ENCODE measurements at places on chromosomes 7 and 10.

DNA sequence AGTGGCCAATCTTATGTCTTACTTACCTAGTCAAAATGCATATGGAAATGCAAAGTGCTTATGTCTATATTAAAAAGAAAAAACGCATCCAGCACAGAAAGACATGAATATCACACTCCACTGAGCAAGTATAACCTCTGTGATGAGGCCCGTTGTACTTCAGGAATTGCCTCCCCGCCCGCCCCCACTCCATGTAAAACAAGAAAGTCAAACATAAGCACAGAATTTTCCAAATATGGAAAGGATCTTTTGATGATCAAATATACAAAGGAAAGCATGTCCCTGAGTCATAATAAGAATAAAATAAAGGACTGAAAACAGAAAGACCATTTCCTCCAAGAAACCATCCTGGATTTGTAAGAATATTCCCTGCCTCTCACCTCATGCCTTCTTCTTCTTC, 229.1 kb downstream of the BAMBI start:
- H3K4me1 ChIP-seq: no peaks in the 10 kb centered on the region
- H3K27me3 ChIP-seq: no peaks in the 10 kb centered on the region
- H3K36me3 ChIP-seq: no peaks in the 10 kb centered on the region
- DNase-seq: no peak
- H3K27ac ChIP-seq: no peak overlapping the region
- H3K4me3 ChIP-seq: no peak overlapping the region

DNA sequence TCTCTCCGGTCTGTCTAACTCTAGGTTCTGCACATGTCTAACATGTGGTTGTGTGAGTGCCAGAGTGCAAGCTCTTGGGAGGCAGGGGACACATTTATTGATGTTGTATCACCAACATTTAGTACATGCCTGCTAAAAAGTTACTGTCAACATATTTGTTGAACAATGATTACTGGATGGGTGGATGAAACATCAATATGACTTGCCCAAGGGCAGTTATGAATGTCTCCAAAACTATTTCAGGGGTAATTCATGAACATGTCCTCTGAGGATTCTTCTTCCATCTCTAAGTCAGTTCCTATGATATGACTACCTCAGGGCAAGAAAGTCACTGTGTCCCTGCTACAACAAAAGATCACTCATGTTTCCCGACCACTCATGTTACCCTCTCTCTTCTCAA, 91.3 kb upstream of the STEAP1B start:
- no peak for DNase-seq
- H3K27ac ChIP-seq: no peak overlapping the region
- H3K4me1 ChIP-seq: peaks cover 13% of the 10 kb centered on the region
- H3K36me3 ChIP-seq: no peaks in the 10 kb centered on the region
- H3K4me3 ChIP-seq: no peak overlapping the region

GRCh38 chr7:37916673-37917660, at the start of gene SFRP4:
Gene SFRP4 (minus strand): TSS chr7:37916817. CDS start chr7:37916537, 280 bp downstream.
- H3K4me1 ChIP-seq: peaks cover 7% of the 10 kb centered on the region
- H3K36me3 ChIP-seq: no peaks in the 10 kb centered on the region
- H3K27ac ChIP-seq: no peak within 1 kb of the TSS
- DNase-seq: no peak

- no peak for DNase-seq
- no peak overlapping the region for H3K4me3 ChIP-seq
- no peaks in the 10 kb centered on the region for H3K36me3 ChIP-seq
- no peak overlapping the region for H3K27ac ChIP-seq
- H3K27me3 ChIP-seq: no peaks in the 10 kb centered on the region
Observed at GRCh38 chr7:122858320-122858719, 27.9 kb downstream of the CADPS2 start.

DNA sequence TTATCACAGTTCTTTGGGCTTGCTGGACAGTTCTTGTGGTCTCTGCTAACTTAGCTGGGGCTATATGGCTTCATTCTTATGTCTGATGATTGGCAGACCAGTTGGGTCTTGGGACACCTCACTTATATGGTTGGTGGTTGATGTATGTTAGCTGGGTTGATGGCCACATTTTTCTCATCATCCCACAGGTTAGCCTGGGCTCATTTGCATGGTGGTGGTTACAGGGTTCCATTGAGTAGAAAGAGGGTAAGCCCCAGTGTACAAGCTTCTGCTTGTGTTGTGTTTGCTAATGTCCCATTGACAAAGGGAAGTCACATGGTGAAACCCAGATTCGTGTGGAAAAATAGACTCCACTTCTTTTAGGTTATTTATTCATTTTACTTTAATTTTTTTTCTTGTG, 40.6 kb downstream of the TMEM60 start:
- peaks cover 18% of the 10 kb centered on the region for H3K4me1 ChIP-seq
- peaks cover 1% of the 10 kb centered on the region for H3K36me3 ChIP-seq
- DNase-seq: no peak
- peak overlapping the region; percentile 11 for H3K27ac ChIP-seq

DNA sequence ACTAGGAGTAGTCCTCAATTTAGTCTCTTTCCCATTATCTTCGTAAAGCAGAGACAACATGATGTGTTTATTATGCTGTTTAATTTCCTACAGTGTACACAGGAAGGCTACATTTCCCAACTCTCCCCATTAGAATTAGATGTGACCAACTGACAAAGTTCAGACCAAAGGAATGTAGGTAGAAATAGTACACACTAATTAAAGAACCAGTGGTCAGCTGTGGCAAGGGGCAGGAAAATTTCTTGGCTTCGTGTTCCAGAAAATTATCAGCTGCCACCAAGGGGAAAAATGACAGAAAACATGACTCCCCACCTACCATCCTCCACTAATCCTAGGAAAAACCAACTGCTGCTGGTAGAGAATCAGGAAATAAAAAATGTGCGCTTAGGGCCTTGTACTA, 125.6 kb downstream of the PPP1R3A start:
- no peaks in the 10 kb centered on the region for H3K36me3 ChIP-seq
- H3K27me3 ChIP-seq: no peaks in the 10 kb centered on the region
- no peaks in the 10 kb centered on the region for H3K4me1 ChIP-seq
- H3K27ac ChIP-seq: no peak overlapping the region
- no peak for DNase-seq

DNA sequence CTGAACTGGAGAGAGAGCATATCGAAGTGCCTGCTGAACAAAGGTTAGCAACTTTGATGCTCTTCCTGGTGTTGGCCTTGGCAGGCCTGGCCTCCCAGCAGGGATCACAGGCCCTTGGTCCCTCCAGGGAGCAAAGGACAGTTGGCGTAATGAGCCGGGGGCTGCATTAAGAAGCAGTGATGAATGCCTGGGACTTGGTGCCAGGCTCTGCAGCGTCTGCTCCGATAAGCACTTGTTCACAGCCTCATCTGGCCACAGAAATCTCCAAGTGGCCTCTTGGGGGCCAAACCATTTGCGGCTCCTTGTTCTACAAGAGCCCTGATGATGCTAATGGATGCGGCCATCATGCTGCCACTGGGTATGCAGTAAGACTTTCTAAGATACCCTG, 31.8 kb downstream of the CRHR2 start:
- no peaks in the 10 kb centered on the region for H3K36me3 ChIP-seq
- H3K27me3 ChIP-seq: no peaks in the 10 kb centered on the region
- DNase-seq: no peak
- H3K27ac ChIP-seq: no peak overlapping the region
- no peak overlapping the region for H3K4me3 ChIP-seq
